ENCODE measurements at places on chromosomes 5 and 9.

DNA sequence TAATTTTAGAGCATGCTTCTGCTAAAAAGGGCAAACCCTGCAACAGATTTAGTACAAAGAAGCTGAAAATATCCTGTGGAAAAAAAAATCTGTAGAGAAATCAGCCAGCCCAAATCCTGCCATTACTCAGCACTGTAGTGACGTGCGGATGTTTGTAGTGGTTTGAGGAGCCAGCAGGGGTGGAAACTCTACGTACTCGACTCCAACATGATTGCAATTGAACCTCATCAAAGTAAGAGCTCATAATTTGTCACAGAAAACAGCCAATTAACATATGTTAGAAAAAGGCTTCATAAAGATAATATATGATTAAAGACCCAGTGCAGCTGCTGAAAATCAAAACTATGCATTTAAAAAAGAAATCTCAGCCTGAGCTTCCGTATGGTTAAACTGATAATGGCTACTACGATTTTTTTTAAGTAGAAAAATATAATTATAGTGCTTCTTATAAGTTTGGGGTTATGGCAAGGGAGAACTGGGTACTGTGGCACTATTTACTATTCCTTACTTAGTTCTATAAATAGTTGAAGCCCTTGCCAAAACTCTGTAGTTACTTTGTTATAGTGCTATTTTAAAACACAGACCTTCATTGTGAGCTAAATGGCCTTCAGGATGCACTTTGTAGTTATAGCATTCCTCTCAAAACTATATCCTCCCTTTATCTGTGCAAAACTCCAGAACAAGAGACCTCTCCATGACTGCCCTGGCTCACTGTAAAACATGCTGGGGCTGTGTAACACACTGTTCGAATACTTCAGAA is 49.4 kb downstream of the MEF2C start:
- peak; percentile 40 for DNase-seq

GRCh38 chr9:73962792-73963191 is 534.3 kb upstream of the RORB start:
- DNase-seq: no peak

- no peak for DNase-seq
These were observed 19.2 kb downstream of the SIL1 start for GRCh38 chr5:139178935-139179334.

- no peak for DNase-seq
These were observed 63.9 kb downstream of the C9orf152 start for GRCh38 chr9:110143950-110144545.

DNA sequence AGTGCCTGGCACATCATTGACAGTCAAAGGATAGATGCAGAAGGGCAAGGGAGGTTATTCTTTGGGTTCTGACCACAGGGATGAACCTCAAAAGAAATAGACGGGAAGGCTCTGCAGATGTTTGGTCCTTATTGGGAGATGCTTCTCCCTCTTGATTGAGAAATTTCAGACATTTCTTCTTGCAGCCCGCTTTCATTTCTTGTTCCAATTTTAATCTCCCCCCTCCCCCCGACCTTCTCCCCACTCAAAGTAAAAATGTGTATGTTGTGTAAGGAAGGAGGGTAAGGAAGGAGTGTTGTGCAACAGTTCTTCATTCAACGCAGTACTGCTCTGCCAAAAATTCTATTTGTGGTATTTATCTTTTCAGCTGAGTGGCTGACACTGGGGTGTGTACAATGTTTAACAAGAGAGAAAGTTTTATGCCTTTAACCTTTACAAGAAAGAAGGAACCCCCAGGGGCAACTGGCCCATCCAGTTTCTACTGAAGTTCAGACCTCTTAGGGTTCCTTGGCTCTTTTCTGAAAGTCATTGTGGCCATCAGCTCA is 46.3 kb upstream of the TNFSF15 start:
- no peak for DNase-seq

GRCh38 chr5:151125421-151125820 is 32.2 kb downstream of the ANXA6 start:
- DNase-seq: no peak

DNA sequence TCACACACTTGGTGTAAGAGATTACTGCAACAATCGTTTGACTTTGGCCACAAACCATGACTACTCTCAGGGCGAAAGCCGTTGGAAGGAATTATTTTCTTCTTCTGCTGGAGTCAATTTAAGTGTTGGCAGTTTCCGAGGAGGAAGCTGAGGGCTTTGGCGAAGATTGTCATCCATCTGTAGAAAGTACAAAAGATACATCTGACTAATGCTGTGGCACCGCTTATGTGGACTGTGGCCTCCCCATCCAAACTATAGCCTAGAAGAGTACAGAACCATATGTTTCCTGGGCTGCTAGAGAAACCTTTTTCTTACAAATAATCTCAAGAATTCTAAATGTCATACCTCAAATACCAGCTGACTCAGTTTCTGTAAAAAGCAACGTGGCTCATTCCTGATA is 7.4 kb downstream of the MTX3 start:
- DNase-seq: no peak

DNA sequence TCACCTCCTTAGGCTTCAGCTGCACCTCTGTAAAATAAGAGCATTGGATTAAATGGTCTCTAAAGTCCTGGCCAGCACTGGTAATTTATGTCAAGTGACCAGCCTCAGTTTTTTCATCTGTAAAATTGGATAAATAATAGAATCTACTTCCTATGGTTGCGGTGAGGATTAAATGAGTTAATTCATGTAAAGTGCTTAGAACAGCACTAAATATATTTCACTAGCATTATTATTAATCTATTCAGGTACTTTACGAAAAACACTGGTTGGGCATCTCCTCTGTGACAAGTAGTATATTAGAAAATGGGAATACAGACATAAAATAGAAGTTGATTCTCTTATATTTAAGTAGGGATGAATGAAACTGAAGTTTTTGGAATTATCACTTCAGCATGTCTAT is 13.8 kb upstream of the TMEM245 start:
- DNase-seq: no peak

GRCh38 chr5:120510098-120510637 is 46.1 kb downstream of the PRR16 start:
- no peak for DNase-seq

GRCh38 chr5:21140987-21141386 is 1153.0 kb upstream of the CDH18 start:
- DNase-seq: no peak

DNA sequence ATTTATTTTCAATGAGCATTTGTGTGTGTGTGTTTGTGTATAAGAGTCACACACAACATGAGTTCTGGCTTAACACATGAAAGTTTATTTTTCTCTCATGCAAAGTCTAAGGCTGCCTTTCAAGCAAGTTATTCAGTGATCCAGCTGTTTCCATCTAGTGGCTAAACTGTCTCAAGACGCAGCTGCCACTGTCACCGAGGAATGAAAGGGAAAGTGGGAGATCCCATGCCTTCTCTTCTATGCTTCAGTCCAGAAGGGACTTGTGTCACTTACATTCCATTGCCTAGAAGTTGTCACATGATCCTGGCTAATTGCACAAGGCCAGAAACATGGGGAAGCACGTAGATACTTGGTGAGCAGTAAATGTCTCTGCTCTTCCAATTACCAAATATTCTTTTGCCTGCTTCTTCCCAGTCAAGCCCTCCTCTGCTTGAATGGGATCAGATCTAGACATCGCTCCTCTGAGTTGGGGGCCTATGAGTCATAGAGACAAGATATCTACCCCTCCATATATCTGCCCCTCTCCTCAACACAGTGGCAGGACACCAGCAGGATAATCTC is 30.4 kb upstream of the SLIT3 start:
- DNase-seq: no peak

- DNase-seq: no peak
These were observed 514 bp downstream of the SOHLH1 start for GRCh38 chr9:135698767-135699166.

DNA sequence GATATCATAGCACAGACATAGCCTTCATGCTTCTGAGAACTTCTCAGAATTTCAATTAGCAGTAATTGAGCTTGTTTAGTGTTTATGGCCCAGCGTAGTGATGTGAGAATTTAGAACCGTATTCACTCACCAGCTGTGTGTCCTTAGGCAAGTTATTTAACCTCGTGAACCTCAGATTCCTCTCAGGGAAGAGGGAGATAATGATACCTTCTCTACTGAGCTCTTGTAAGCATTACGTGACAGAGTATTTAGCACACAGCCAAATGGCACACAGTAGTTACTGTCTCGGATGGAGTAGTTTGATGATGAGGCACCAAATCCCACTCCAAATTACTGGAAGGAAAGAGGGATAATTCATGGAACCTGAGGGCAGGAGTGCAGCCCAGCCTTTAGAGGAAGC is 429.3 kb downstream of the CCDC171 start:
- no peak for DNase-seq

- DNase-seq: no peak
These were observed 2.3 kb downstream of the ANXA2R start for GRCh38 chr5:43037636-43038495.

GRCh38 chr5:68528821-68529273 is 313.3 kb downstream of the PIK3R1 start:
- DNase-seq: no peak

GRCh38 chr9:121029469-121029868 is 20.6 kb downstream of the C5 start:
- no peak for DNase-seq

- DNase-seq: no peak
These were observed 80.5 kb upstream of the EPB41L4B start for GRCh38 chr9:109401169-109401989.

GRCh38 chr9:121288673-121289025 is 20.7 kb downstream of the GSN start:
- no peak for DNase-seq

- no peak for DNase-seq
These were observed 716.2 kb upstream of the DMAC1 start for GRCh38 chr9:8515748-8516147.

- no peak for DNase-seq
These were observed 455.7 kb upstream of the TLE4 start for GRCh38 chr9:79116041-79116440.

DNA sequence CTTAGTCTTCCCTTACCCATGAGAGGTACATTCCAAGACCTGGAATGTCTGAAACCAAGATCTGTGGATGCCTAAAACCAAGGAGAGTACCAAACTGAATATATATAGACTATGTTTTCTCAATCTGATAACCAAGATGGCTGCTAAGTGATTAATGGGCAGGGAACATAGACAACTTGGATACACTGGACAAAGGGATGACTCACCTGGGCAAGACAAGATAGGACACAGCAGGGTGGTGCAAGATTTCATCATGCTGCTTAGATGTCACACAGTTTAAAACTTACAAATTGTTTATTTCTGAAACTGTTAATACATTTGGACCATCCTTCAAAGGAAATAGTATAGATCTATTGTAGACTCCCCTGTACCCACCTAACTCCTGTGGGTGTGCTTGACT is 130.9 kb downstream of the HTR1A start:
- no peak for DNase-seq

Measured in stimulated activated CD4-positive, alpha-beta T cell treated with anti-CD3 and anti-CD28 coated beads, Interleukin-1b, Interleukin-23, amount 100 ng/mL, for 24 hours (primary cell).